Activated naive CD4-positive, alpha-beta T cell (primary cell): ENCODE measurements at places on chromosomes 4 and X.

DNA sequence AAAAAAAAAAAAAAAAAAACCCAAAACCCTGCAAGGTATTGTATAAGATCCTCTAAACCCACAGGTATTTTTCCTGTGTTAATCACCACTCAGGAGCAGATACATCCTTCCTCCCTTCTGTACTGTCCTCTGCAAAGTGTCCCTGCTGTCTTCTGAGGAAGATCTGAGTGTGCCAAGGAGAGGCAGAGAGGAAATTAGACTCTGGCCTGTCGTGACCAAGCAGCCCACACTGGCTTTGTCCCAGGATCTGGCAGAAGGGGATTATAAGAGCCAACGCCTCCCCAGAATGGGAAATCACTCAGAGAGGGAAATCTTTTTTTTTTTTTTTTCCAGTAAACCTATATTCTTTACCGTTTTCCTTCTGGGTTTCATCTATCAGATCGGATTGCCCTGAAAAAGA, 39.6 kb downstream of the PTCHD1 start:
- no peak for DNase-seq

GRCh38 chrX:119222932-119223331, 13.2 kb upstream of the PGRMC1 start:
- no peak for DNase-seq

DNA sequence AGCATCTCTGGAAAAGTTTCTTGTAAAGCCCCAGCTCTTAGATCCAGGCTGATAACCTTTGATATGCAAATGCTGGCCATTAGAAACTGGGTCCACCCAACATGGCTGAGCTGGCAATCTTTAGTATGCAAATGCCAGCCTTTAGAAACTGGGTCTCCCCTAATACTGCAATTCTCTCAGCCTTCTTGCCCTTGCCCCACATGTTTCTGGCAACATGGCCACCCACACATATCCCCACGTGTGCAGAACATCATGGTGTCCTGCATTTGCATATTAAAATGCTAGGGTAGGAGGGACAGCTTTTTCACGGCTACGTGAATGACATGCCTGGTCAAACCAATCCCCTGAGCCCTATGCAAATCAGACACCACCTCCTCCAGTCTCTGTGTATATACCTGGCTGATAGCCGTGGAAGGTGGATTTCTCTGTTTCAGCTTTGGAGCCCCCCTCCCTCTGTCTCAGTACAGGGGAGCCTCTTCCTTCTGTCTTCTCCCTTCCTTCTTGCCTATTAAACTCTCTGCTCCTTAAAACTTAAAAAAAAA, 344.0 kb upstream of the NWD2 start:
- no peak for DNase-seq

DNA sequence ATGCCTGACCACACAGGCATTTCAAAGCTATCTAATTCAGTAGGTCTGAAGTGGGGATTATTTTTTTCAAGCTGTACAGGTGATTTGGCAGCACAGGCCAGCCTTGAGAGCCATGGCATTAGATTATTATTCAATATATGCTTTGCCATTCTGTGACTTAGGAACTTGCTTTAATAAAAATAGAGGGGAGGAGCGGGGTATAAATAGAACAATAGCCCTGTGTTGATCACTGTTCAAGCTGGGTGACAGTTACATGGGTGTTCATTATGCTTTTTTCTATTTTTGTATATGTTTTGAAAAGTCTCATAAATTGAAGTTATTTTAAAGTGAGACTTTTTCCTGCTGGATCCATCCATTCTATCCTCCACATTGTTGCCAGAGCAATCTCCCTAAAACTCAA, 20.3 kb downstream of the HUWE1 start:
- DNase-seq, result no peak

GRCh38 chr4:5050520-5051277, 581 bp upstream of the STK32B start:
- DNase-seq, result no peak

GRCh38 chr4:114364857-114365256, 233.8 kb upstream of the UGT8 start:
- DNase-seq, result no peak

- DNase-seq, result no peak
Observed at GRCh38 chr4:83964996-83965541, 429.2 kb downstream of the GPAT3 start.

DNA sequence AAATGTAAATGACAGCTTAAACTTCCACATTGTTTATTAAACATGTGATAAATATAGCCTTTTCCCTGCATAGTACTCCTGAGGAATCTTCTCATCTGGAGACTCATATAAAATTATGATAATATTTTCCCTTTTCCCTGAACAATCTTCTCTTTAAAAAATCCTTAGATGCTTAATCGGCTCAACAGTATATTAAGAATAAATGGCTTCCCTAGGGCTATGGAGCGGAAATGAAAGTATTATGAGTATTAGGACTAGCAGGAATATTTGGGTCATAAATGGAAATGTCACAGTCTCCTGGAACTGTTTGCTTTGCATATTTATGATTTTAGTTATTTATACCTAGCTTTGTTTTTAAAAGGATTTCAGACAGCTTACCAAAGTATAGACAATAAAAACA, 200.7 kb upstream of the PDE5A start:
- DNase-seq, result no peak
